A549 treated with Mapracorat at 1 μM for 4 hours (cell line): ENCODE measurements at places on chromosomes 5 and 9. TPM values are rescaled to one million over a fixed set of nuclear protein-coding genes. Genes with fewer than 3 reads are reported as not detected.

The EIF4EBP3 gene
- total RNA-seq, result 1.3 to 2.8 TPM (median 1.9 TPM) in 5 replicates

The DNAI1 gene
- 0.23 to 0.64 TPM (median 0.45 TPM) in 4 of 5 replicates, not detected in the other for total RNA-seq

The SLC6A7 gene
- total RNA-seq, result 0.05 TPM in 1 of 5 replicates, not detected in the others

The LCN1 gene
- total RNA-seq, result not detected in 5 replicates

The CNTFR gene
- 0.13 to 0.15 TPM (median 0.14 TPM) in 3 of 5 replicates, not detected in the others for total RNA-seq

The GAPT gene
- not detected in 5 replicates for total RNA-seq

The SLC36A2 gene
- total RNA-seq, result not detected in 5 replicates

The CDO1 gene
- total RNA-seq, result not detected in 5 replicates

The ANKRD33B gene
- total RNA-seq, result 8.3 to 14.4 TPM (median 11.3 TPM) in 5 replicates

The SPOUT1 gene
- 19.4 to 50.5 TPM (median 41.9 TPM) in 5 replicates for total RNA-seq

The SYK gene
- total RNA-seq, result 0.03 to 0.13 TPM in 2 of 5 replicates, not detected in the others

The MYORG gene
- total RNA-seq, result 4.1 to 6.9 TPM (median 6.3 TPM) in 5 replicates
